Progenitor cell of endocrine pancreas (in vitro differentiated cells): ENCODE measurements at places on chromosomes 1 and 21. TPM values are rescaled to one million over a fixed set of nuclear protein-coding genes. Genes with fewer than 3 reads are reported as not detected.

C1QTNF12 gene
- 1.7 and 2.7 TPM in 2 replicates for total RNA-seq

IGFN1 gene
- total RNA-seq, result 0.38 and 0.44 TPM in 2 replicates

TLR5 gene
- total RNA-seq, result 3.2 and 3.9 TPM in 2 replicates

CR1L gene
- total RNA-seq, result not detected in 2 replicates

KCNE2 gene
- 0.55 and 0.58 TPM in 2 replicates for total RNA-seq
